ENCODE measurements at places on chromosomes 7 and 10.

DNA sequence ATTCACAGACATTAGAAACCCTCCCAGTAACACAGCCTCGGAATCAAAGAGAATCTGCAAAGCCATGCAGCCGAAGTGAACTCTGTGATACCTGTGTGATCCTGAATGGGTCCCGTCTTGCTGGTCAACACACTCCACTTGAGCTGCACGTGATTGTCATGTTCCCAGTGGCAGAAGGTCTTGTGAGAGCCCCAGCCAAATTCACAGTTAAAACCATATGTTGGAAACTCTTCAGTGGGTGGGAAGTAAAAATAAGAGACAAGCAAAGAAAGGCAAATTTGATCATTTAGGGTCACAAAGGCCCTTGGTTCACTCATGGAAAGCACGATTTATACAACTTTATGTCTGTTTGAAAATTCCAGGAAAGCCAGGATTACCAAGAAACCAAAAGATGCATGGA lies 142.3 kb downstream of the NRP1 start:
- no peak for DNase-seq

GRCh38 chr7:38506756-38507155 lies 124.4 kb downstream of the AMPH start:
- no peak for DNase-seq

- DNase-seq = no peak
Observed at GRCh38 chr10:100083623-100084022, 2.0 kb upstream of the CPN1 start.

GRCh38 chr7:79968077-79968648 lies 166.5 kb upstream of the GNAI1 start:
- no peak for DNase-seq

DNA sequence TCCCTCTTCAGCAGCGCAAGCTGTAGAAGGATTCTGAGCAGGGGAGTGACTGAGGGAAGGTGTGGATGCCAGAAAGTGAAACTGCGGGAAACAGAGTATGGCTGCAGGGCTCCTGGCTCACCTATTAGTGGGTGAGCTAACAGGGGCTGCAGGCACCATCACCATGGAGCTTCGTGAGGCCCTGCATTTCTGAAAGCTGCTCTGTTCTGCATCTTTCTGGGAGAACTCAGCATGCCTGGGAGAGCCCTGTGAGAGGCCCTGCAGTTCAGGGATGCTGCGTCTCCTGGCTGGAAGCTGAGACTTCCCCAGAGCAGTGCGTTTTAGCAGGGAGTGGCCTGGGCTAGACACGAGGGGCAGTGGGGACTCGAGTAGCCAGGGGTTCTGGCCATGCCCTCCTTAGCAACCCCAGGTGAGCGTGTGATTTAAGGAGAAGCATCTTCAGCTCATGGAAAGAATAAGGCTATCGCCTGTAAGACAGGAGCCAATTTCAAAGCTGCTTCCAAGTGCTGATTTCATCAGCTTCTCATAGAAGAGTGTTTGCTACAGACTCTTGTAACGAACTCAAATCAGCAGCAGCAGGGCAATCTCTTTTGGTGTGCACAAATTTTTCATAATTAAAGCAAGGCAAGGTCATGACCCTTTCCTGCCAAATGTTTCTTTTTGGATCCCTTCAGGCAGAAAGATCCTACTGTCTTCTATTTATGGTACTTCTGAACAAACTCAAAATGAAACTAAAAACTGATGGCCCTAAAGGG lies 293.6 kb upstream of the ZNF32 start:
- DNase-seq = no peak

GRCh38 chr10:127291329-127291728 lies 94.9 kb upstream of the INSYN2A start:
- DNase-seq = no peak

- DNase-seq = no peak
Observed at GRCh38 chr7:4781366-4782069, 6.1 kb downstream of the AP5Z1 start.

All from activated T-helper 9 cell treated with anti-CD3 and anti-CD28 coated beads, Interleukin-2, amount 50 U/mL, for 16 hours (primary cell).